CD4-positive, alpha-beta T cell treated with Interleukin-1 beta for 1 hour (primary cell): ENCODE measurements at places on chromosomes 5 and 9.

DNA sequence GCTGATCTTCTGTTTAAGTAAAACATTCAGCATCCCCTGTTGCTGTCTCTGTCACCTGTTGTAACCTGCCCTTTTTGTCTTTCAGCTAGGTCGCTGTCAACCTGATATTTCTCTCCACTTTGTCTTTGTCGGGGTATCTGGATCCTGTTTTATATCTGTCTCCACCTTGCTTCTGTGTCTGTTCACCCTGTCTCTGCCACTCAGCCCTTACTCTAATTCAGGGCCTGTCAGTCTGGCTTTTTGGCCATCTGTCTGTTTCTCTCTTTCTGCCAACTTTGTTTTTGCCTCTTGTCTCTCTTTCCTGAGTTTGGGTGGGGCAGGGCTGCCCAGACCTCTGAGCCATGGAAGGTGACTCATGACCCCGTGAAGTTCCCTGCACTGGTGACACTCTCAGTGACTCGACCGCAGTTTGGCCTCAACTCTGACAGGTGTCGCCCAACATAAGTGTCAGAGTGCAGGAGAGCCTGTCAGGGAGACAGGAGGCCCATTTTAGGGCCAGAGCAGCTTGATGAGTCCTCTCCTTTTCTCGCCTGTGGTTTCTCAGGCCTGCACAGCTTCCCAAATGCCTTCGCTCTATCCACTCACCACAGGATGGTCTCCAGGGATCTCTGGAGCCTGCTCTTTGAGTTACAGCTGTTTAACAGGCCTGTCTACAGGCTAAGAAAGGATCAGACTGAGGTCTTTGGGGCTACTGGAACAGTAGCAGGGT, 868 bp downstream of the ZBTB43 start:
- DNase-seq, result peak; percentile 87

- DNase-seq, result no peak
These were observed 18.4 kb upstream of the ERAP2 start for GRCh38 chr5:96857924-96858323.

GRCh38 chr9:89361031-89361430, 42.7 kb downstream of the SECISBP2 start:
- DNase-seq, result no peak

DNA sequence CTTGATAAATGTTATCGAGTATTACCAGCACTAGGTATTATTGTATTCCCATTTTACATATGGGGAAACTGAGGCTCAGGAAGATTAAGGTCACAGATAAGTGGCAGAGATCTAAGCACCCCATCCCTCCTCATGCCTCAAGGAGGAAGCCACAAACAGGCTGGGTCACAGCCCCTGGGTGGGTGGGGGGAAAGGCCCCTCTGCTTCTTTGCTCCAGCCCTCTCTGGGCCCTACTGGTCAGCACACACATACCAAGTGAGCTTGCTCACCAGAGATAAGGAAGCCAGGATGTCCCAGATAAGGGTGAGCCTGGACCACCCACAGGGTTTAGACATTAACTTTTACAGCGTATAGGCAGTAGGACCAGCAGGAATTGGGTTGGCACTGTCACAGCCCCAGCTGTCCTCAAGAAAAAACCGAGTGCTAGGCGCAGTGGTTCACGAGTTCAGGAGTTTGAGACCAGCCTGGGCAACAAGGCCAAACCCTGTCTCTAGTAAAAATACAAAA, 45.3 kb downstream of the STK10 start:
- no peak for DNase-seq

GRCh38 chr9:684054-684890, 157.2 kb upstream of the DMRT1 start:
- DNase-seq, result no peak

DNA sequence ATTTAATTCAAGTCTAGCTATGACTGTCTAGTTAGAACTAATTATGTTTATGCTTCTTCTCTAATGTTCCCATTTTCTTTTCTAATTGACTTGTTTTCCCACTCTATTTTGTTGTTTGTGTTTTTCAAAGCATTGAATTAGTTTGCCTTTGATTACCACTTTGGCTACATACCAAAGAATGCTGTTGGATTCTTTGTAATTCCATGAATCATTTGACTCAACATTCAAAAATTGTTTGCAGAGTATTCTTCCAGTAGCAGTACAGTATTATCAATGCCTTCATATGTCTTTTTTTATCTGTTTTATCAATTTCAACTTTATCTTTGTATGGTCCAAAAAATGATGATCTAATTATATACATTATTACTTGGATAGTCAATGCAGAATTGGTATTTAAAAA, 288.7 kb downstream of the RFX3 start:
- DNase-seq, result no peak

DNA sequence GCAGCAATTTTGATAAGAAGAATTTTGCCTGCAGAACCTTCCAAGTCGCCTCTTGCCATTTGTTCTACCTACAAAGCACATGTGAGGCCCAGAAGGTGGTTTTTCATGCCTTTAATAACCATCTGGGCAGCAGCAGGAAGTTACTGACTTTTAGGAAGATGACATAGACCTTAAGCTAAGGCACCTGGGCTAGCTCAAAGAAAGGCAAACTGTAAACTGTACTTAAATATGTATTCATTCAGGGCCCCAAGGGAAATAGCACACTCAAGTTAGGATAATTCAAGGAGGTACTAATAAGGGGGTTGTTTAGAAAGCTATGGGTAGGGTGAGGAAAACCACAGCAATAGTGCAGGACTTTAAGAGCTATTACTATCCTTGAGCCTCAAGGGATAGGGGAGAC, 57.3 kb upstream of the HSPB3 start:
- no peak for DNase-seq

DNA sequence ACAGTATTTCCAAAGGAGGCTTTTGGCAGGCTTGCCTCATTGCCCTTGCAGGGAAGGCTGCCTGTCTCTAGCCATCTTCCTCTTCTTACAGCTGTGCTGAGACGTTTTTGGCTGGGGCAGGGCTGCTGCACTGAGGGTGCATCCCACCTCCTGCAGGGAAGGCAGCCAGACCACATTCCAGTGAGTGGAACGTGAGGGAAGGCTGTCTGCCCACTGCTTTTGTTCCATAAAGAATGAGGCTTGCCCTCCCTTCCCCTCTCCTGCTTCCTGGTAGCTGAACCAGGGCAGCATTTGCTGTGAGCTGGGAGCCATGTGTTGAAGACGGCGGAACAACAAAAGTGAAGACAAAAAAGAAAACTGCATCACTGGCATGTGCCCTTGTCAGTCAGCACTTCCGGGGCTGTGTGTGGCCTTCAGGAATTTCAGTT, 16.8 kb downstream of the MGAT1 start:
- no peak for DNase-seq

GRCh38 chr9:135773530-135774238, 71.7 kb downstream of the KCNT1 start:
- DNase-seq, result no peak

DNA sequence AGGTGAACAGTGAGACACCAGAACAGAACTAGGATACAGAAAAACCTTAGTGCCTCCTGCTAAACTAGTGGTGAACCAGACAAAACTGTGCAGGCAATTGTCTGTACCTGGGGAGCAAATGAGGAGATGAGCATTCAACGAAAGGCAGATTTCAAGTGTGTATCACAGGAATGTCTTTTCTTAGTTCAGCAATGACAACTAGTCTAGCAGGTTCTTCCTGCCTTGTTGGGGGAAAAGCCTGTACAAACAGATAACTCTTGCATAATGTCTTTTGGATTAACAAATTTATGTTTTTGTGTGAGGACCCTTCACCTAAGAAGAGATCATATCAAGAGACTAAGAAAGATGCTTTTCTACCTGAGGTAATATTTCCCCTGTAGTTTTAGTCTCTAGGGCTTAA, 21.8 kb upstream of the DENND4C start:
- DNase-seq, result no peak

DNA sequence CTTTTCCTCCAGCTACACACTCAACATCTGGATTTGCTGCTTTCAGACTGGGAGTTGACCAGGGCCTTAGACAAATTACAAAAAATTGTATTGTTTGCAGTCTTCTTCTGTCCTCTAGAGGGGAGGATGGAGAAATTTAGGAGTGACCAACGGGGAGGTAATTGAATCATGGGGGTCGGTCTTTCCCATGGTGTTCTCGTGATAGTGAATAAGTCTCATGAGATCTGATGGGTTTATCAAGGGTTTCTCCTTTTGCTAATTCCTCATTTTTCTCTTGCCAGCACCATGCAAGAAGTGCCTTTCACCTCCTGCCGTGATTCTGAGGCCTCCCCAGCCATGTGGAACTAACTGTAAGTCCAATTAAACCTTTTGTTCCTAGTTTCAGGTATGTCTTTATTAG, 4.2 kb downstream of the IFNA8 start:
- no peak for DNase-seq

DNA sequence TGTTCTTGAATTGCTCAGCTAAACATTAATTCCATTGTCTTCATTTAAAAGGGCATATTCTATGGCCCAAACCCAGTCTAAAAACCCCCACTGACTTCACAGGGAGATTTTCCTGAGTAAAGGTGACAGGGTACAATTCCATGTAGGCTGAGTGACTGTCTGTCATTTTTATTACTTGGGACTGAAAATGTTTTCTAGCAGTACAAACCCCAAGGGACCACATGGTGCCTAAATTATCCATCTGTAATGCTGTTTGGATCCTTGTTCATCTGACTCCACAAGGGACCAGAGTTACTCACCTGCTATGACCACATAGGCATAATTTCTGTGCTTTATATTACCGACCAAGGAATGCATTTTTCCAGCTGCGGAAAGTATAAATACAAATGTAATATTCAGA, 349.1 kb downstream of the ZNF608 start:
- no peak for DNase-seq

DNA sequence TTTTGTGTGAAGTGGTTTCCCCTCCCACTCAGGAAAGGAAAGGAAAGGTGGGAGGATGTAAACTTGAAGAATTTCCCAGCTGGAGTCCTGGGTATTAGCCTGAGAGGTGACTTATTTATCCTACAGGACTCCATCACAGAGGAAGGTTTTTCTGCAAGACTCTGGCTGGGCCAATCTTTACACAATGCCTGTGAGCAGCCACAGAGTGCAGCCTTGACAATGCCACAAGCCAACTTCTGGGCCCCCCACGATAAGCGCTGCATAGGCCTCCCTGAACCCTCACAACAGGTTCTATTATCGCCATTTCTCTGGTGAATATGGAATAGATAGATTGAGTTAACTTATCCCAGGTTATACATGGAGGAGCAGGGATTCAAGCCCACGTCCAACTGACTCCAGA, 12.4 kb downstream of the TTC39B start:
- no peak for DNase-seq

DNA sequence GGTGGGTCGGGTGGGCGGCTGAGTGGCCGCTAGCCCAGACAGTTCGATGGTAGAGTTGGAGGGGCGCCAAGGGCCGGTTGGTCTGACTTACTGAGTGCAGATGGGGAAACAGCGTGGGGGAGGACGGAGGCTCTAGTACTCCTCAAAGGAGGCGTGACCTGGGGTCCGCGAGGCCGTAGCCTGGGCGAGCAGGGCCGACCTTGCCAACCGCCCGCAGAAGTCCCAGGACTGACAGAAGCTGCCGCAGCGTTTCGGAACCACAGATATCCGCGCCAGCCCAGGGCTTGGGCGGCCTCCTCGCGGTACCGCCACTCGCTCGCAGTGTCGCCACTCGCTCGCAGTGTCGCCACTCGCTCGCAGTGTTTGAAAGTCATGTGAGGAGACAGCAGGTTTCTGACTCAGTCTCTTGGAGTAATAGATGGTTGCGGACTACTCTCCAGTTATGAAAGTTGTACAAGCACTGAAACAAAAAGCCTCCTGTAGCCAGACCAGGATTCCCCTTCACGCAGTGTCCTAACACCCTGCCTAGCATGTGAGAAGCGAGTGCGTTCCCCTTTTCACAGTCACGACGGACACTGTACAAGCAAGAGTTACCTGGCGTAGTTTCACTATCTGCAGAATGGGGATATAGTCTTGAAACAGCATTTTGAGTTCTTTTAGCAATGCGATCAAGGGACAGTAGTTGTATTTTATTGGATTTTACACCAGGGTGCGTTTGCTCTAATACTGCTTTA, 674 bp downstream of the TMEM38B start:
- peak; percentile 61 for DNase-seq

GRCh38 chr9:17519761-17520160, 59.1 kb upstream of the SH3GL2 start:
- DNase-seq, result no peak

- no peak for DNase-seq
These were observed 23.2 kb downstream of the ECM2 start for GRCh38 chr9:92512622-92513021.

DNA sequence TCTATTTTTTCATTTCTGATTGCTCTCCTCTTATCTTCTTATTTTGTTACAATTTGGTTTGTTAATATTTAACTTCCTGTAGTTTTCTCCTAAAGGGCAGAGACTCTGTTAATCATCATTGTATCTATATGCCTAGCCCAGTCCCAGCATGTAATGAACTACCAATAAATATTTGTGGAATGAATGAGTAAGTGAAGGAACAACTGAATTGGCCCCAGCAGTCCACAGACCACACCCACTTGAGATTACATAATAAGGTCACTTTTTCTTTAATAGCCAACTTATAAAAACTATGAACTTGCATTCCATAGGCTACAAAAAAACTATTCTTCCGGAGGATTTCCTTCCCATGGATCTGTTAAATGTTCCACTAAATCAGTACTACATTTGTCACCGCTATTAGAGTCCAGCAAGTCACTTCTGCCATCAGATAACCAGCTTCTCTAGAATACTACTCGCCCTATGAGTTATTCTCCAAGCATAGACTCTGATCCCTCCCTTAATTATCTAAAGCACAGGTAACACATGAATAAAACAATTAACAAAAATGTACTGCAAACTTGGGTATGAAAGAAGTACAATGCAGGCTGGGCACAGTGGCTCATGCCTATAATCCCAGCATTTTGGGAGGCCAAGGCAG, 27.5 kb upstream of the TNPO1 start:
- no peak for DNase-seq

DNA sequence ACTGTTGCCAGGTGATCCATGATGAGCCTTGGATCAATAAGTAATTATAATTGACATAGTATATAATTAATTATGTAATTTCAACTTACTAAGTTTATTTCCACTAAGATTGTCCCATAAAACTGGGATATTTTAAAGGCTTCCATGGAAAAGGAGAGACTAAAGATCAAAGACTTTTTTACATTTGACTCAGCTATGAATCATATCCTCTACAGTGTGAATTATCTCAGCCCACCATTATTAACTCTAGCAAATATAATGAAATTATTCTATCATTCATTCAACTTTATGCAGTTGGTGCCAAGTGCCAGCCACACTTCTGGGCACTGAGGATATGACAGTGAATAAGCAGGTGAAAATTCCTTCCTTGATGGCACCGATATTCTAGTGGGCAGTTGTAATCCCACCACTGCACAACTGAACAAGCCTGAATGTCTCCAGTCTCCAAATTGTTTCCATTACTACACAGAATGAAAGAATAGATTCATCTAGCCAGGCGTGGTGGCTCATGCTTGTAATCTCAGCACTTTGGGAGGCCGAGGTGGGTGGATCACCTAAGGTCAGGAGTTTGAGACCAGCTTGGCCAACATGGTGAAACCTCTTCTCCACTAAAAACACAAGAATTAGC, 21.9 kb upstream of the TXN start:
- no peak for DNase-seq

DNA sequence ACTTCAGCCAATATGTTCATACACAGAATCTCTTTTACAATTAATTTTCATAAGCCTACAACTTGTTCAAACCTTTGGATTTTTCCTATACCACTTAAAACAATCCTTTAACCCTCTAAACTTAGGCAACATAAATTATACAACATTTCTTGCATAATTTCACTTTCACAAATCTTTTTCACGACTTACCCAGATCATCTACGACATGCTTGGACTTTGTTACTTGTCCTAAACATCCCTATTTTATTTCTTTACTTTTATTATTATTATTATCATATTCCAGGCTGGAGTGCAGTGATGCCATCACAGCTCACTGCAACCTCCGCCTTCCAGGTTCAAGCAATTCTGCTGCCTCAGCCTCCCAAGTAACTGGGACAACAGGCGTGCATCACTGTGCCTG, 68.0 kb downstream of the CACNA1B start:
- no peak for DNase-seq
